Activated CD8-positive, alpha-beta memory T cell treated with anti-CD3 and anti-CD28 coated beads, Interleukin-2, amount 50 U/mL, for 4 hours (primary cell): ENCODE measurements at places on chromosomes 5 and 9.
A peak's percentile ranks its signal among the peaks of the same experiment; 100 is the strongest.

DNA sequence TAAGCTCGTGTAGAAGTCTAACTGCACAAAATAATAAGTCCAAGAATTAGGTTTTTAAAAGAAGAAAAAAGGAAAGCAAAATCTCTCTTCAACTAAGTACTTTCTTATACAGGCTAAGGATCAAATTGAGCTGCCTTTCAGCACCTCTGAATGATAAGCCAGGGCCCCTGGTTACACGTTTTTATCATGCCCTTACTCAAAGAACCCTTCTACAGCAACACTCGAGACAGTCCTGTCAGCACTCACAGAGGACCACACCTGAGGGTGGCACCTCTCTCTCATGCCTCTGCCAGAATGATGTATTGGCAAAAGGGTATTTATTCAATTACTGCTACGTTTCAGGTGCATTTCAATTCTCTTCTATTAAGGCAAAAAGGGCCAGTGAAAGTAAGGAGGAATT, 150.5 kb downstream of the BNC2 start:
- DNase-seq = no peak

DNA sequence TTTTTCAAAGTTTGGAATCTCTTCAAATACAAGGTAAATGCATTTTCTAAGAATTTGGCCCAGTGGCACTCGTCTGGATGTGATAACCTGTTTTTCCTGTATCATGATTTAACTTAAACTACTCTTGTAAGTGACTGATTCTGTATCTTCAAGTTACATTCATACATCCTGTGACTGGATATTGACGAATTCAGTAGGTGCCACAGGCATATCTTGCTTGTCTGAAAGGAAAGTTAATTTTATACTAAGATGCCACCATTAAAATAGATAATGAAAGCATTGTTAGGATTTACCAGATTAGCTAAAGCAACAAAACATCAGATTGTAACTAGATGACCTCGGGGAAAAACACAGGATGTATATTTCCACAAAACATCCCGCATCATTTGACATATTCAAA, 175.3 kb upstream of the ZNF608 start:
- no peak for DNase-seq

GRCh38 chr5:179271821-179272325, 73.4 kb downstream of the ADAMTS2 start:
- peak; percentile 10 for DNase-seq

- no peak for DNase-seq
Observed at GRCh38 chr5:122756264-122756911, 18.5 kb upstream of the SNX2 start.

- DNase-seq = no peak
Observed at GRCh38 chr9:101574731-101575333, 19.9 kb downstream of the PPP3R2 start.

DNA sequence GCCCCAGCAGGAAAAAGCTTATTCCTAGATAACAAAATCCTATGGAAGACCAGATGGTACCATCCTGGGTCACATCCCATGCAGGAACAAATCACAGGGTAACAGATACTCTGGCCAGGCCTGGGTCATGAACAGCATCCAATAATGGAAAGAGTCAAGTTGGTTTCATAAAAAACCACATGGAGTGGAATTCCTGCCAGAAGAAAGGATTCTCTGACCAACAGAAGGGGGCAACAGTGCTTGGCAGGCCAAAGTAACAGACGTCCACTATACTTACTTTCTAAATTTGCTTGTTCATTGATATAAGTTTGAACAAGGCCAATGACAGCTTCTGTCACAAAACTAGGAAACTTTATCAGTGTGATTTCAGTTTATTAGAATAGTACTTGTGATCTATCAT, 273.5 kb downstream of the ARRDC3 start:
- no peak for DNase-seq

DNA sequence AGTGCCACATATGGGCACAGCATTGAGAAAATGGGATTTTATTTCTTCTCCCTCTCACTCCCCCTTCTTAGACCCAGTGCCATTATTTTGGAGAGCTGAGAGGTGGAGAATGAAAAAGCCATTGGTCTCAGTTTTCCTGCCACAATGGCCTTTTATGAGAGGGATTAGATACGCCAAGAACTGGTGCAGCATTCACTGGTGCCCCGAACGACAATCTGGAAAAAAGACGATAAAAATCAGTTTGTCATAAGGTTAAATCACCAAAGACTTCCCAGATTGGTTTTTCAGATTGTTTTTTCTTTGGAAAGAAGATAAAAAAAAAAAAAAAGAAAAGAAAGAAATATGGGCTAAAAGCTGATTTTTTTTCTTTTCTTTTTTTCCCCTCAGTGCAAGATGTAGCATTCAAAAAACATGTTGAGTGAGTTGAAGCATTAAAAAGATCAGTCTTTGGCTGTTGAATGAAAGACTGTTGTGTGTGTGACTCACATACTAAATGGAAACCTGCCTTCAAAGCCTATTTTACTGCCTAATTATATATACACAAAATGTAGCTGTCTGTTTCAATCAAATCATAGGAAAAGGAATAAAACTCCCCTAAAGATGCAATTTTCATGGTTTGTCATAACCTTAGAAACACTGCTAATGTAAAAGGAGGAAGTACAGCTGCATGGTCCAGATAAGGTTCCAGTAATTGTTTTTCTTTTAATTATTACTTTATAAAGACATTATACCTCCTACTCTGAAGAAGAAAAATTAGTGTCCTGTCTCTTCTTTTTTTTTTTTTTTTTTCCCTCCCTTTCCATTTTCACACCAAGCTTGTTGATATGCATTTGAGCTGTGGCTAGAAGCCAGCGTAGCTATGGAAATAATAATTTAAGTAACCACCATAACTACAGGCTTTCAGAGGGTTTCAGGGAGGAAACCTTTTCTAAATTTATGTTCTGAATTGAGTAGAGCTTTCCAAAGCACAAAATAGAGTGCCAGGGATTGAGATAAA, 27.2 kb upstream of the ZNF608 start:
- no peak for DNase-seq

DNA sequence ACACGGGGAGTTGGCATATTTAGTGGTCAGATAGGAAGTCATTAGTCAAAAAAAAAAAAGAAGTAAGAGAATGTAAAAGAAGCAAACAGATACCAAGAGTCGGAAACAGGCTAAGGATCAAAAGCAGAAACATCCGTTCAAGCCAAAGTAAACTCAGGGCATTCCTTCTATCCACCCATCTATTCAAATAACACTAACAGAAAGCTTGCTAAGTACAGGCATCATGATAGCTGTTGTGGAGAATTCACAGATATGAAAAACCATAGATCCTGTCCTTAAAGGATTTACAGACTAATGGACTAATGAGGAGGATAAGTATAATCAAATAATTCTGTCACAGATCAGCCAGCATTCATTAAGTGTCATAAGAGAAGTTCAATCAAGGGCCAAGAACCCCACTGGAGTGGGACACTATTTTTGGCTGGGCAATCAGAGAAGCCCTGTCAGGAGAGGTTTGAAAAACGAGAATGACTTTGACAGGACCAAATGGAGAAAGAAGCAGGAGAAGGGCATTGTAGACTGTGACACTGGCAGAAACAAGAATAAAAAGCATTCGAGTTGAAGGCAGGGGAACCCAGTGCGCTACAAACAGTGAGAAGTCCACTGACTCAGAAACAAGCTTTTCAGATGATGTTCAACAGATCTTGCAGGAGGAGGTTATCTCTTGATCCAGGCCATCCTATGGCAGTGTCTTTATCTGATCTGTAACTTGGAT, 154.2 kb upstream of the TSLP start:
- DNase-seq = no peak

GRCh38 chr5:140560227-140560626, 3.0 kb upstream of the SRA1 start:
- no peak for DNase-seq

DNA sequence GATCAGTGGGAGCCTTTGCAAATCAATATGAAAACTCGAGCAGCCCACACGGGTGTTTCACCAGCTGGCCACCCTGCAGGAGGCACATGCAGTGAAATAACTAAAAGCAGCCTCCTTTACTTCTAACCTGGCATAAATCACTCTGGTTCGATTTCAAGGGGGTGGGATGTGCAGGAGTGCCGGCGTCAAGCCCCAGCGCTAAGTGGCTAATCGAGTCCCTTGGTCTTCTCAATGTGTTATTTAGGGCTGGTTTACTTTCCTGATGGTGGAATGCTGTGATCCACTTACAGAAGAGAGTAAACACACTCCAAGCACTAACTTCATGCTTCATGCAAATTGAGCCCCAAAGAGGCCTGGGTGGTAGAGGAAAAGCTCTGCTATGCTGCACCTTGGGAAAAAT, 109.4 kb downstream of the TMEM174 start:
- no peak for DNase-seq

GRCh38 chr9:110926828-110927487, 111.3 kb downstream of the LPAR1 start:
- no peak for DNase-seq
